ENCODE measurements at places on chromosomes 11 and 22.

GRCh38 chr11:62919898-62920640 is 1.1 kb downstream of the CHRM1 start:
- DNase-seq: no peak

- no peak for DNase-seq
Measured at GRCh38 chr11:3202305-3202704, 16.3 kb downstream of the MRGPRG start.

DNA sequence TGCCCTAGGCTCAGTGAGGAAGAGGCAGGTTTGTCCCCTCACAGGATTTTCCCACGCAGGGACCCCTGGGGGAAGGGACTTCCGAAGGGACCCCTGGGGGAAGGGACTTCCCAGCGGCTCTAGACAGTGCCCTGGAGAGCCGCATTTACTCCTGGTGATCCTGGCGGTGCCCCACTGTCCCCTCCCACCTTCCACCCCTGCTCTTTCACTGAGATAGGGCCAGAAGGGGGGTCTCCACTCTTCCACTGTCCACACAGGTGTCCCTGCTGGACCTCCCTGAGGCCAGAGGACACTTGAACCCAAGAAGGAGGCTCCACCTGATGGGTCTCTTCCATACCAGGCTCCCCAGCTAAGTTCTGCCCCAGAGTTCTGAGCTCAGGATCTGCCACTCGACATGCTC is 1333.9 kb downstream of the BRD1 start:
- DNase-seq: no peak

DNA sequence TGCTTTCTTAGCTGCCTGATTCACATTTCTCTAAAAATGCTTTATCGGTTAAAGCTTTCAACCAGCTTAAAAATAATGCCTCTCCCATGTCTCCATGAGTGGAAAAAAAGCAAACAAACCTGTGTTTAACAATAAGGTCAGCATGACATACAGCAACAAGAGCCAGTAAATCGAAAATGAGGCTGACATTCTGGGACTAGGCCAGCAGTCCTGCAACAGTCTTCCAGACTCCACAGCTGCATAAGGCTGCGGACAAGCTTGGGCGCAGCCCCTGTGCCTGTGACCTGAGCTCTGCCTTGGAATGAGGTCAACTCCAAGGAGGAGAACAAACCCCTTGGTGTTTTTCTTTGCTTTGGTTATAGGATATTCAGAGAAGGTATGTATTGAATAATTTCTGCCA is 95.5 kb downstream of the PGR start:
- DNase-seq: no peak

DNA sequence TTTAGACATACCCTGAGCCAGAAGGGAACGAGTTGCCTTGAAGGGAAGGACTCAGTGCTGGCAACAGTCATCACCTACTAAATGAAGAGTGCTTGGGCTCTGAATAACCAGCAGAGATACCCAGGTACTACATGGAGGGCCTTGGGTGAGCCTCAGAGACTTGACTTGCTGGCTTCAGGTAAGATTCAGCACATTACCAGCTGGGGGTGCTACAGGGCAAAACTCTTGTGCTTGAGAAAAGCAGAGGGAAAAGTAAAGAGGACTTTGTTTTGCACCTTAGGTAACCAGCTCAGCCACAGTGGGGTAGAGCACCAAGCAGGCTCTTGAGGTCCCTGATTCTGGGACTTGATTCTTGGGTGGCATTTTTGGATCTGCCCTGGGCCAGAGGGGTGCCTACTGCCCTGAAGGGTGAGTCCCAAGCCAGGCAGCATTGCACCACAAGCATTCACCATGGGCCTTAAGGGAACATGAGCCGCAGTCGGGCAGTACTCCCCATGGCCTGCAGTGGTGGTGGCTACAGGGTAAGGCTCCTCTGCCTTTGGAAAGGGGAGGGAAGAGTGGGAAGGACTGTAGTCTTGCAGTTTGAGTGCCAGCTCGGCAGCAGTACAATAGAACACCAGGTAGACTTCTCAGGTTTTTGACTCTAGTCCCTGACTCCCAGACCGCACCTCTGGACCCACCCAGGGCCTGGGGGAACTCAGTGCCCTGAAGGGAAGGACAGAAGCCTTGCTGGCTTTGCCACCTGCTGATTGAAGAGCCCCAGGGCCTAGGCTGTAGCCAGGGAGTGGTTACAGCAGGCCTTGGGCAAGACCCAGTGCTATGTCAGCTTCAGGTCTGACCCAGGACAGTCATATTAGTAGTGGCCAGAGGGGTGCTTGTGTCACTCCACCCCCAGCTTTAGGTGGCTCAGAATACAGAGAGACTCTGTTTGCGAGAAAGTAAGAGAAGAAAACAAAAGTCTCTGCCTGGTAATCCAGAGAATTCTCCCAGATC is 22.7 kb upstream of the PLEKHA7 start:
- DNase-seq: no peak

DNA sequence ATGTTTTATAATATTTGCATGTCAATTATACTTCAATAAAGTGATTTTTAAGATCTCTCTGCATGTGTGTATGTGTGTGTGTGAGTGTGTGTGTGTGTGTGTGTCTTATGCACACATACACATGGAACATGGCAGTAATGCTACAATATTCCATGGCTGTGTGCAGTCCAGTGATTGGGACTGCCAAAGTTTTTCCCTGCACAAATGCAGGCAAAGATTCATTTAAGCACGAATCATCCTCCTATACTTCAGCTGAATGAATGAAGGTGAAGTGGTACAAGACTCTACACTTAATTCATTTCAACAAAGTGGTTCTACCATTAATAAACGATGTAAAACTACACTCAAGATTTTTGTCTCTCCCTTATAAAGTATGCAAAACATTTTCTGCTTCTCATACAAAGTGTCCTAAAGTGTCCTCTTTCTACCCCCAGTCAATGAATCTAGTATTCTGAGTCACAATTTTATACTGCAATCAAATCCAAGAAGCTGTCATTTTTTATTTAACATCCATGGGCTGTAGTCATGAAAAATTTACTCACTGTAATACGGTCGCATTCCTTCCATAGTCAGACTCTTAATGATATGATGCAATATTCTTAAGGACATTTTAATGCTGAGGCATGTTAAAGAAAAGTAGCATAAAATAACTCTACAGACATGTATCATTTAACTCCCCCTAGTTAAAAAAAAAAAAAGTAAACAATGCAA is 132.4 kb downstream of the TTC28 start:
- DNase-seq: no peak

DNA sequence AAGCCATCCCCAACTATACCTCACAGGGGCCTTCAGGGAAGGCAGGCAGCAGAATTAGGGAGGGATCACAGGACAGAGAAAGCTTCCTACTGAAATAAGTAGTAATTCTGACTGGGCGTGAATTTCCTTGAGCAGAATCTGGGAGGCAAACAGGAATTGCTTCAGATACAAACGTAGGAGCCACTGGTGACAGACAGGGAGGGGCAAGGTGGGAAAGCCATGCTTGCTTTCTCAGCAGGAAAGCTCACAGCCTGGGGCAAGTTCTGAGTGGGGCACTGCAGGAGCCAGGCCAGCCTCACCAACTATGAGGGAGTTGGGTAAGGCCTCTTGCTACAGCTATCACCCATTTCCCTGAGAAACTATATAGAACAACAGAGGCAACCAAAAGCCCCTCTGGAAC is 43.6 kb downstream of the ARHGAP32 start:
- DNase-seq: no peak

GRCh38 chr11:17508306-17508705 is 31.7 kb upstream of the ABCC8 start:
- no peak for DNase-seq

DNA sequence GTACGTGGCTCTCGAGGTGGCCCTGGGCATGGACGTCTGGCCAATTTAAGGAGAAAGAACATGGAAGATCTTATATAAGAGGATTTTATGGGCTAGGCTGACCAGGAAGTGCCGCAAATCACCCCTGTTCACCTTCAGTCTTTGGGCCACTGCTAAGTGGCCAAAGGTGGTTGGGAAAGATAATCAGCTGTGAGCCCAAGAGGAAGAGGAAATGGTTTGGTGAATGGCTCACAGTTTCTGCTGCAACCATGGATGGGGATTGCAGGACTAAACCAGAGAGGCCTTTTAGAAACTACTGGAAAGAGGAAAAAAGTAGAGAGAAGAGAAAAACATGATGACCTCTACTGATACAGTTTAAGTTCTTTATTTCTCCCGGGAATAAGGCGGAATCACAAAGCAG is 96.0 kb upstream of the ARHGAP20 start:
- DNase-seq: no peak

DNA sequence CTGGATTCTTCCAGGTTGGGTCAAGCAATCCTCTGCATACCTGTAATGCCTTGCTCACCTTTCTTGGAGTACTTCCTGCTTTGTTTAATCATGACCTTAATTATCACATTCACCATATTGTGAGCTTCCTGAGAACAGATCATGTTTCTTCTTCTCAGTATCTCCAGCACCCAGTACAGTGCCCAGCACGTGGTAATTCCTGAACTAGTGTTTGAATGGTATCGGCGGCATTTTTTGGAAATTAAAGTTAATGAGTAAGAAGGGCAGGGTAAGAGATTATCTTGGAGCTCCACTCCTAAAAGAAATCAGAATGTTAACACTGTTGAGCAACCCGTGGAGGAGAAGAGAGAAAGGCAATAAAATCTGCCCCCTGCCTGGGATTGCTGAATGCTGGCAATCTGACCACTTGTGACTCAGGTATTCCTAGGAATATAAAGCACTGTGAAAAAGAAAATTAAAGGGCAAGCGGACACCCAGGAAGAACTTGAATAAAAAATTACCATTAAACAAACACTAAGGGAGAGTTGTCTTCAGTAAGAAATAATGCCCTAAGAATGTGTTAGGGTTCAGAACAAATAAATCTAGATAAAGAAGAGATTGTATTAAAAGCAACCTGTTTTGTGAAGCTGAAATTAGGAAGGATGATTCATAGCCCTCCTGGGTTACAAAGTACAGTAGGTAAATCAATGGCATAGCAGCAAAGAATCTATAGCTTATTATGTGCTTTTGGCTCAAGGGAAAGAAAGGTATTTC is 92.9 kb downstream of the PDHX start:
- no peak for DNase-seq

GRCh38 chr11:86126862-86127261 is 58.0 kb upstream of the PICALM start:
- no peak for DNase-seq

DNA sequence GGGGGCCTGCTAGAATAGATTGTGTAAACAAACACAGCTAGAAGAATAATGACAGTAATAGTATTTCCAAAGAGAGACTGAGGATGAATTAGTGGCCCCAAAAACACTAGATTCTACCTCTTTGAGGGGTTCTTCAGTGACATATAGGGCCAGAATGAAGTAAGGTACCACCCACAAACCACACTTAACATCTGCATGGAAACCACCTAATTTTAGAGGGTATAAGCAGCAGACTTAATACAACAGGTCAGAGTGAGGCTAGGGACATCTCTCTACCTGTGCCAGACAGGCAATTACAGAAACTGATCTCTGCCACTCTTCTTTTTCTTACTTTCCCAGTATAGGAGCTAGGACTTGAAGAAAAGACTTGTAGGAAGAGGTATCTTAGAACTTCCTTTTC is 20.1 kb downstream of the ELP4 start:
- DNase-seq: no peak

- DNase-seq: peak; percentile 55
Measured at GRCh38 chr11:118530683-118531596, at the start of gene TMEM25. TSS of gene TMEM25 (plus strand) at chr11:118531192. CDS start at chr11:118531802, 610 bp downstream.

- DNase-seq: no peak
Measured at GRCh38 chr22:32476281-32477195, 1.9 kb downstream of the FBXO7 start.

DNA sequence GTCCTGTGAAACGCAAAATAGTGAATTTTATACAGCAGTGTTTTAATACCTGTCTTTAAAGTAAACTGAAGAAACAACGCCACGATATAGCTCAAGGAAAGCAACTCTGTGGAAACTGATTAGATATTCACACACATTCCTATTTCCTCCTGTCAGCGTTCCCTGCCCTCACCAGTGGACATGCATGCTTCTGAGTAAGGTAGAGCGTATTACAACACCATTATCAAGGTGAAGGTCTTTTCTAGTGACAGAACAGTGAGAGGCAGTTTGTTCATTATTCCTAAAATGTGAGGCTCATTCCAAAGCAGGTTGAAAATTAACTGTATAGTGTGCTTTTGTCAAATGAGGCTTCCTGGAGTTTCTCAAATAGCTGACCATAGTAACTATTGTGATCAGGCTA is 153.1 kb downstream of the DDX10 start:
- no peak for DNase-seq

- no peak for DNase-seq
Measured at GRCh38 chr11:5713695-5714094, 22.6 kb upstream of the OR56B1 start.

- DNase-seq: no peak
Measured at GRCh38 chr11:856397-856796, 13.7 kb downstream of the TSPAN4 start.

- no peak for DNase-seq
Measured at GRCh38 chr11:72969894-72970335, 155.7 kb downstream of the ATG16L2 start.

DNA sequence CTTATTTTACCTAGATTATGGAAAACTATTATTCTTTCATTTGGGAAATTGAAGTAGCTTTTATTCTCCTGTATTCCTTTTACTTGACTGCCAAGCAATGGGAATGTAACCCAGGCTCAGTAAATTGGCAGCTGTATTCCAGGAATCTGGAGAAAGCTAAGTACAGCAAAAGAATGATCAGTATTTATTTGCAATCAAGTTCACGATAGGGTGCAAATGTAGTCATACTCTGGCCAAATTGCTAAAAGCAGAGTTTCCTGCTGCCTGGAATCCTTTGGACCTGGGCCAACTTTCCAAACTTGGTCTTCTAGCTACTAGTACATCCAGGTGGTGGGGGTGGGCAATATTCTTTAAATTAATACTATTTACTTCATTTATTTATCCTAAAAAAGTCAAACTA is 286.0 kb upstream of the CTSC start:
- DNase-seq: no peak

GRCh38 chr11:120964857-120965256 is 59.0 kb upstream of the TBCEL start:
- no peak for DNase-seq

DNA sequence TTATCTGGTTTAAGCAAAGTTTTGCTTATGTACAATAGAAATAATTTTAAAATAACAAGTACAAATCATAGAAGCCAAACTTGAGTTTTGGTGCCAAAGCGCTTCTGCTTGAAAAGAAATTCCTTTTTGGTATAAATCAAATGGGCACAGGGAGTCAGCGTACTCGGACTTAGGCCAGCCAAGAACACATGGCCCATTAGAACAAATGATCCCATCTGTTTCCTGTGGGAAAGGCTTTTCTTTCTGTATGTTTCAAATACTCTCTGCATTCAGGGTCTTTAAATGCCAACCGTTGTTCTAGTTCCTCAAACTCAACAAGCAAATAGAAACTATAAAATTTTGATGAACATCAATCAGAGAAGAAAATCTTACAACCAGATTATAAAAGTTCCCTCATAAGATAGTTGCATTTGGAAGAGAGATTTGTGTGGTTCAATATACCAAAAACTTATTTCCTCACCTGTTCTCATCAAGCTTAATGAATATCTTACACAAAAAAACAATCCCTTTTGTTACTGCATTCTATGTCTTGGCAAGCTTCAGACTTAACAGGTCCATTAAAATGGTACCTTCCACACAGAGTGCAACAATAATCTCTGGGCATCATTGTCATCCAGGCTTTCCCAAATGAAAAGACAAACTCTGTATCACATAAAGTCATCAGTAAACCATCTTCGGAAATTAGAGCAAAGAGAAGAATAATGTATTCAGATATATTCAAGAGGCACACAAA is 739.8 kb upstream of the API5 start:
- no peak for DNase-seq

Measured in T-helper 1 cell (primary cell).